ENCODE measurements at places on chromosomes 4 and X.

- peak; percentile 62 for DNase-seq
Measured at GRCh38 chrX:39755143-39756032, 342.4 kb downstream of the BCOR start.

DNA sequence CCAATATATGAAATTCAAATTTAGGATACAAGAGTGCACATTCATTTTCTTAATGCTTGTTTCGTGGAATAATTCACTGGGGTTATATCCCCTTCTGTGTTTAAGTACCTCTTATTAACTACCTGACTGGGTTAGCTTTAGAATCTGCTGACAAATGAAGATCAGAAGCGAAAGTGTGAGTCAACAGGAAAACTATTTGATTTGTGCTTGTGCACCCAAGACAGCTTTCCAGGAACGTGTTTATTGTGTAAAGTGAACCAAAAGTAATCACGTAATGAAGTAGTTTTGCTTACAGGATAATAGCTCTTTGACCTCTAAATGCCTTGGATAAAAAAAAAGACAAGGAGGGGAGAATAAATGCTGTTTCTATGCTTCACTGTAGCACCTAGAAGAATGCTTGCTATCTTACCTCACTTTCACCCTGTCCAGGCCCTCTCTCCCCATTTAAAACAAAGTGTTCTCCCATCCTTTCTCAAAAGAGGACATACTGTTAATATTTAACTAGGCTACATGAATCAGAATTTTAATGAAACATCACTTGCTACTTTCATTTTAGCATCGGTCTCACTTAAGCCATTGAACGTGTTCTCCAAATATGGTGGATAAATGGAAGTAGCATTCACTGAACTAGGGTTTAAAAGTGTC lies 141.9 kb downstream of the THOC2 start:
- no peak for DNase-seq

- no peak for DNase-seq
Measured at GRCh38 chrX:39820938-39821708, 276.6 kb downstream of the BCOR start.

DNA sequence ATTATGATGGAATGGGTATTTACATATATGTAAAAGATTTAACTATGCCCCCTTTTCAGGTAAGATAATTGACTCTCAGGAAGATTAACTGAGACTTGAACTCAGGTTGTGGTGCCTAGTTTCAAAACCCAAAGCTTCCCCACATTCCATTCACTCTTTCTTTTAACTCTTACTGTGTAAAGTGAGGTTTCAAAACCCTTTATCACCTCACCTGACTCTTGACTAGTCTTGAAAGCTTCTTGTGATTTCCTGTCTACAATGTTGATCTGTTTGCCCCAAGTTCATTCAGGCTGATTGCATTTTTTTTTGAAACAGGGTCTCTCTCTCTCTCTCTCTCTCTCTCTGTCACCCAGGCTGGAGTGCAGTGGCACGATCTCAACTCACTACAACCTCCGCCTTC lies 40.5 kb upstream of the RAPGEF2 start:
- DNase-seq: no peak

DNA sequence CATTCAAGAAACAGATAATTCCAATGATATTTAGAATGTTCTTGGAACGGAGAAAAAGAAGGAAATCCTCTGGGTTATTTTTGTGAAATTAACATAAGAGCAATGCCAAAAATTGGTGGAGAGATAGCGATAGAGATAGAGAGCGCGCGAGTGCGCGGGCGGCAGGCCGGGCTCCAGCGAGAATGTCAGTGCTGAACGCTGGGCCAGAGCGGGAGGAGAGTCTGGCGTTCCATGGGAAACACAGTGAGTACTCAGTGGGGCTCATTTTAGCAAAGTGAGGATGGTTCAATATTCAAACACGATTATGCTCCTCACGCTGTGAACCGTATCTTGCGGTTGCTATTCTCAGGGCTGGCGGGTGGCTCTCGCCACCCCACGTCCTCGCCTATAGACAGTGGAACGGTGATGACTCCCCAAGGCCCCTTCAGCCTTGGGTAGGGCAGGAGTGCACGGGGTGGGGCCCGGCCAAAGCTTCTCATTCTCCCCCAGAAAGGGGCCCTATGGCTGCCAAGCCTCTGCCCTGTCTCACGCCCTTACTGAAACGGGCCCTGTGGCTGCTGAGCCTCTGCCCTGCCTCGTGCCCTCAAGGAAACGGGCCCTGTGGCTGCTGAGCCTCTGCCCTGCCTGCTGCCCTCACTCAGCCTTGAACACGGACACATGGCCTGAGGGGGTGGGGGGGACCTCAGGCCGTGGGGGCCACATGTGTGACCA lies 16.9 kb downstream of the CPLX1 start:
- DNase-seq: no peak
